ENCODE measurements at places on chromosomes 3 and 15.

DNA sequence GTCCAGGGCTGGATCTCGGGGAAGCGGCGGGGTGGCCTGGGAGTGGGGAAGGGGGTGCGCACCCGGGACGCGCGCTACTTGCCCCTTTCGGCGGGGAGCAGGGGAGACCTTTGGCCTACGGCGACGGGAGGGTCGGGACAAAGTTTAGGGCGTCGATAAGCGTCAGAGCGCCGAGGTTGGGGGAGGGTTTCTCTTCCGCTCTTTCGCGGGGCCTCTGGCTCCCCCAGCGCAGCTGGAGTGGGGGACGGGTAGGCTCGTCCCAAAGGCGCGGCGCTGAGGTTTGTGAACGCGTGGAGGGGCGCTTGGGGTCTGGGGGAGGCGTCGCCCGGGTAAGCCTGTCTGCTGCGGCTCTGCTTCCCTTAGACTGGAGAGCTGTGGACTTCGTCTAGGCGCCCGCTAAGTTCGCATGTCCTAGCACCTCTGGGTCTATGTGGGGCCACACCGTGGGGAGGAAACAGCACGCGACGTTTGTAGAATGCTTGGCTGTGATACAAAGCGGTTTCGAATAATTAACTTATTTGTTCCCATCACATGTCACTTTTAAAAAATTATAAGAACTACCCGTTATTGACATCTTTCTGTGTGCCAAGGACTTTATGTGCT lies 527 bp downstream of the B2M start:
- peak; percentile 74 for DNase-seq

DNA sequence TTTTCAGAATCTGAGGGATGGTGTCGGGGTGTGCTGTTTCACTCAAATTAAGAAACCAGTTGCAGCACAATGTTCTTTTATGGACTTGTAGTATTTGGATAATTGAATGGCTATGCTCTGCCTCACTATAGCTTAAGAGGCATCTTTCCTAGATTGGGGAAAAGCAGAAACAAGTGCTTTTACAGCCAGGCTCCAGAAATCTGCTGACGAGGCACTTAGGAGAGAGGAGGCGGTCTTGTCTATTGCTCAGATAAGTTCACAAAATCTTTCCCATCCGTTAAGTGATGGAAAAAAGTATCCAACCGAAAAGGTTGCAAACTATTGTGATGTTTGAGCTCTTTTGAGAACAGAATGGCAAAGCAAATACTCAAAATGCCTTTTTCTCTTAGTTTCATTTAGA lies 336.1 kb upstream of the RARB start:
- DNase-seq: no peak

DNA sequence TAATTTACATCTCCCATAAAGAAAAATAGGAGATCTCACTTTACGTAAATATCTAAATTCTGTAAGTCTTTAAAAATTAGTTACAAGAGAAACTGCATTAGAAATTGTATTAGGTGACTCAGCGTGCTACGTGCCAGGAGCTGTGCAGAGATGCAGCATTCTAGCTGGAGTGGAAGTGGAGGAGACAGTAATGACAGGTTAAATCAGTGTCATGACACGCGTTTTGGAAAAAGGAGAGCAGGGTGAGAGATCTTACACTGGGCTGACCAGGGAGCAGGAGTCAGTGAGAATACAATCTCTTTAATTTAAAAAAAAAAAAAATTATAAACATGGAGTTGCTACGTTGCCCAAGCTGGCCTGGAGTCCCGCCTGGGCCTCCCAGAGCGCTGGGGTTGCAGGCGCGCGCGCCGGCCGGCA lies 635 bp downstream of the TUBGCP5 start:
- DNase-seq: peak; percentile 83

DNA sequence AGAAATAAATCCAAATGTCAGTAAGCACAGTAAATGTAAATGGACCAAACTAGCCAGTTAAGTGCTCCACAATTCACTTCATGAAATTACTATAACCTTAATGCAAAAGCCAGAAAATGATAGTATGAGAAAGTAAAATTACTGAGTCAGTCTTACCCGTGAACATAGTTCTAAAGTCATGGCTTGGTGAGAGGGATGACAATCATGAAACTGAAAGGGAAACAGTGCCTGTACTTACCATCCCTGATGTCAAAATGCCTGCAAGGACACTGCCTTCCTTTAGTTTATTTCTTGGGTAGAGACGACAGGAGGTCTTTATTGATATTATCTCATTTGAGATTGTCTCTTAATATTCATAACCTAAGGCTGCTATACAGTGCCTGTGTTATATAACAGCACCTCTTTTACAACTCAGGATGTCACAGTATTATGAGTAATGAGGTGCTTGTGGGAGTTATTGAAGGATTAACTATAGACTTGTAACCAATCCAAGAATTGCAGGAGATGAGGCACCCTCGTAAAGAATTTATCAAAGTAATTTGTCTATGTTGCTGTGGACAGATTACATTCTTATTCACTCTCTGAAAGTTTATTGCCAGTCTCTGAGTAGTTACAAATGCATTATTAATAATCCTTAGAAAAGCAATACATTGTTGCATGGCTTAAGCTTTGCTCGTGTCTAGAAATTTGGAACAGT lies 142.9 kb upstream of the BFSP2 start:
- DNase-seq: peak; percentile 6

GRCh38 chr3:26558257-26558656 lies 64.3 kb upstream of the LRRC3B start:
- no peak for DNase-seq

DNA sequence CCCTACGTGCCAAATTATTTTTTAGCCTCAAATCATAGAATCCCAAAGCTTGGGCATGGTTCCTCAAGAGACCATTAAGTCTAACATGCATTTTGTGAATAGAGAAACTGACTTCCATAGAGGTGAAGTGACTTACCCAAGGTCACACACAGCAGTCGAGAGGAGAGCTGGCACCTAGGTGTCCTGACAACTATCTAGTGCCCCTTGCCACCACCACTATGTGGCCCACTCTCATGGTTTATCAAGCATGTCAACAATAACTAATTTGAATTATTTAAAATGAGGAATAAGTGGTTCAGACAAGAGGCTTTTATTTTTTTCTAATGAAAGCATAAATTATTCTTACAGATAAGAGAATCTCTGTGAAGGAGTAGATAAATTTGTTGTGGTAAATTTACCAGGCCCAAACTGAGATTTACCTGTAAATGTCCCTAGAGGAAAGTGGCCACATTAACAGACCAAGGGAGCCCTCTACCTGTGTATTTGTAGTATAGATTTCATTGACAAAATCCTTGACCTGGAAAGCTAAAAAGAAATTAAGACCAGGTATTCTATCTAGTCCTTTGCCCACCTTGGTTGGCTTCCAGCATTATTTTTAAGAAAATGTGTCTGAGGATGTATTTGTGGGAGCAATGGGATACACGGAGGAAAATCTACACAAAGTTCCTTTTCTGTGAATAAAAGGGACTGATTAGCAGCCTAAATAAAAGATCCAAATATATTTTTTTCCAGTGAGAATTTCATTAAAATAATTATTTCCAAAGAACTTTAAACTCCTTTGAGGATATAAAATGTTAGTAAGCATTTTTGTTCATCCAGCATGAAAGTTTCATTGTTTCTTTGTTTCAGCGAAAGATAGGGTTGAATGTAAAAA lies 49.1 kb downstream of the IQCH start:
- DNase-seq: peak; percentile 47

- DNase-seq: no peak
Observed at GRCh38 chr15:47218295-47218694, 499.0 kb upstream of the SEMA6D start.

DNA sequence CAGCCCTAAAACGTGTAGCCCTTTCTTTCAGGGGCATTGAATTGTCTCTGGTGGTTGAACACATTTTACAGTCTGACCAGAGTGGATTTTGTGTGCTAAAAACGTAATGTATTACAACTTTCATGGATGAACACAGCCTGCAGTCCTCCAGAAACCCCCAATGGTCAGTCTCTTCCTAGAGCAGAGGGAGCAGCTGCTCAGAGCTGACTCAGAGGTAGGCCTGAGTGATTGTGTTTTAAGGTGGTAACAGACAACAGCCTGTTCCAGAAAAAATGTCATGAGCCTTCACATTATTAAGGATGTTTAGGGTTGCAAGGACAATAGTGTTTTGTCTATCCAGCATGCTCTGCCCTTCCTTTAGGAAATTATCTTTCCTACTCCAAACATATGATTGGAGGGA lies 34.5 kb upstream of the CTNNB1 start:
- no peak for DNase-seq

DNA sequence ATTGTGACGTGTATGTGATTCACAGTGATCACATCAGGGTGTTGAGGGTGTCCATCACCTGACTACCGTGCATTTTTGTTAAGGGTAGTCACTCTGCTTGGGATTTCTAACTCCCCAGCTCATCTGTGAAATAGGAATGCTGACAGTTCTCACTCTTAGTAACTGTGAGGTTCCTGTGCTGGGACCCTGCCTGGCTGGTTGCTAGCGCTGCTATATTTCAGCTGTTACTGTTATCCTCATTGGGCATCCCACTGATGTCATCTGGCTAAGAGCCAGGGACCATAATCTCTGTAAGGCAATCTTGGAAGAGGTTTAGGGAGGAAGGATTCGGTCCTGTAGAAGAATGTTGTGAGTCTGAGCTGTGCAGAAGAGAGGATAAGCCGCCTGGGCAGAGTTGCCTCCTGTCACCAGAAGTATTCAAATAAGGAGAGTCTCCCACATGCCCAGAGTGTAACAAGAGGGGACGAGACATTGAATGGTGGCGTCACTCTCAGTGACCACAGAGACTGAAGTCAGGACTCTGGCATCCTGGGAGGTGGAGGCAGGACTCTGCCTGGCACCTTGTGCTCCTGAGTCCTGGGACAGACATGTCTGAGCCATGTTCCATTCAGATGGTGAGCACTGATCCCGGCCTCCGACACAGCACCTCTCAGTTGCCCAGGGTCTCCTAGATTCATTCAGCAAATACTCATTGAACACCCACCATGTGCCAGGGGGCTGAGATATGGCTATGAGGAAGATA lies 52.2 kb downstream of the FBLN2 start:
- peak; percentile 80 for DNase-seq

GRCh38 chr3:14127516-14128161 lies 2.8 kb downstream of the TMEM43 start:
- no peak for DNase-seq

DNA sequence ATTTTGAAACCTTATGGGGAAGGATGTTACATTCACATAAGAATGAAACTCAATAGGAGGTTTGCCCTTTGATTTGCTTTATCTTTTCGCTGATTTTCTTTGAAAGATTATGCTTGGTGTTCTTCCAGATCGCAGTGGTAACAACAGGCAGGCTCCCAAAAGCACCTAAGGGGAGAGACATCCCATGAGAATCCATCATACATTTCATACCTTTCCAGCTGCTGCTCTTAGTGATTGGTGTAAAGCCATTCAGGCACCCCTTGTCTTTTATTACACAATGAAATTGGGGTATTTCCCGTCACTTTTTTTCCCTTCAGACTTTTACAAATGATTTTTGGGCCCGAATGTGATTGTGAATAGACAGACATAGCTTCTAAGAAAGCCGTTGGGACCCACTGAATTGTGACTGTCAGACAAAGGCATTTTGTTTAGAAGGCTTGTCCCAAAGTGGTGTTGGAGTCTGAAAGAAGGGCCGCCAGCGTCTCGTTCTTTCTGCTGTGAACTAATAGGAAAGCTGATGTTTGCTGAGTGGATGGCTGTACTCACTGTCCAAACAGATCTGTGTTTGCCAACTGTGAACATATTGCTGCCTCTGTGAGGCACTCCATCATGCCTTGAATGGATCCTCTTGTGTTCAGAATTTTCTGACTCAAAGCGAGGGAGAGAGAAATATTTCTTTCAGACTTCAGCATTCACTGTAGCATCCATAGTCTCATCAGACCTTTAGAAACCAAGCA lies 164.3 kb downstream of the FNDC3B start:
- DNase-seq: peak; percentile 57

GRCh38 chr3:118059096-118059495 lies 975.5 kb downstream of the IGSF11 start:
- DNase-seq: no peak

DNA sequence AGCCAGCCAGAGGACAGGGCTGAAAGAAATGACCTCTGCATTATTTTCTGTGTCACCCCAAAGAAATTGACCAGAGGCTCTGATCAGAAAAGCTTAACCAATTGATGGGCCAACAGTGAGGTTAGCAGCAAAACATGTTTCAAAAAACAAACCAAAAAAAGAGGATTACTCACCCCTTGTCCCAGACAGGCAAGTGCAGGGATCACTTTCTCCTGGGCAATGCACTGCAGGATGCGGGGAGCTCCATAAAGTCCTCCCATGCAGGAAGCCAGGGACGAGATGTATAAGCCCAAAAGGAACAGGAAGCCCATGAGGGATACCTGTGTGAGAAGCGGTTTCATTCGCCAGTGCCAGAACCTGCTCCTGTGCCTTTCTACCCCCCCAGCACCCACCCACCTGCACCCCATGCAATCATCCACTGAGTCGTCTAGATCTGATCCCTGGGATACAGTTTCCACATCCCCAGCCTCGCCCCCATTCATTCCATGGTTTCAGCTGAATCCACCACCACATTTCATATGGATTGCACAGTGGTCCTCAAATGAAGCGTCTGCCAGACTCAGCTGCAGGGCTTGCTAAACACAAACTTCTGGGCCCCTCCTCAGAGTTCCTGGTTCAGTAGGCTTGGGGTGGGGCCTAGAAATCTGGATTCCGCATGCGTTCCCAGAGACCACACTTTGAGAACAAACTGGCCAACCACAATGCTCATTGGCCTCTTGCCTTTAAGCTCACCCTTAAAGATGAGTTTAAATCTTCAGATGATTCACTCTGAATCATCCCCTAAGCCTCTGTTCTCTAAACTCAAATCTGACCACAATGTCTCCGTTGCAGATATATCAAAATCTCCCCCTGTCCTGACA lies 54.4 kb upstream of the HEG1 start:
- peak; percentile 94 for DNase-seq

DNA sequence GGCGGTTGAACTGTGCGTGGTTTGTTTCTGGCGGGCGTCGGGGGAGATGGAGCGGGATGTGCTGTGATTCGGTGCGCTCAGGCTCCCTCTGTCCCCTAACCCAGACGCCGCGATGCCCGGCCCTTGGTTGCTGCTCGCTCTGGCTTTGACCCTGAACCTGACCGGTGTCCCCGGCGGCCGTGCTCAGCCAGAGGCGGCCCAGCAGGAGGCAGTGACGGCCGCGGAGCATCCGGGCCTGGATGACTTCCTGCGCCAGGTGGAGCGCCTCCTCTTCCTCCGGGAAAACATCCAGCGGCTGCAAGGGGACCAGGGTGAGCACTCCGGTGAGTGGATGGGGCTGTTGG lies 1.2 kb downstream of the TRH start:
- DNase-seq: no peak

DNA sequence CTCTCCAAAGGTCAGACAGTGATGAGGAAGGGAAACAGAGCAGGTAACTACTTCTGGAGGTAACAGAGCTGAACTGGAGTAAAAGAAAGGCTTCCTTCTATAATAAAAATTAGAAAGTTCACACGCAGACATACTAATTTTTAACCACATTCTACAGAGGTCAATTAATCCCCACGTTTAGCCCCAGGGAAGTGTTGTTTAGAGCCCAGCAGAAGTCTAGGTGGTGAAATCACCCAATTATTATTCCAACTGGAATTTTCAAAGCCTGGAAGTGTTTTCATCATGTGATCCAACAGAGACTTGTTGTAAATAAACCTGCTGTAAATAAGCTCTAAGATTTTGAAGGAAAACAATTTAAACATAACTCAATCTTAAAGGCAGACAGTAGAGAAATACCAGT lies 6.8 kb downstream of the ALDH1A2 start:
- DNase-seq: no peak

Measured in GM23248 (cell line).